Tibial nerve (tissue), 4 donors: ENCODE measurements at places on chromosomes 13 and 19. TPM values are rescaled to one million over a fixed set of nuclear protein-coding genes. Genes with fewer than 3 reads are reported as not detected.

Gene FXYD3
- 18.8 TPM for total RNA-seq

Gene ZNF737
- total RNA-seq = 9.8 TPM

Gene C1QTNF9B
- 2.0 TPM for total RNA-seq

GRCh38 chr19:55193481-55193880, 13.4 kb upstream of the SYT5 start:
- DNase-seq = no peak

GRCh38 chr13:99658261-99658991, 157.2 kb downstream of the TM9SF2 start:
- peak; percentile 29 for DNase-seq

- DNase-seq = no peak
Observed at GRCh38 chr13:93270769-93271742, 44.4 kb downstream of the GPC6 start.

GRCh38 chr13:98032168-98032567, 78.7 kb downstream of the IPO5 start:
- no peak for DNase-seq
